MV-4-11 (cell line): ENCODE measurements at places on chromosomes 5 and 9.
A peak's percentile ranks its signal among the peaks of the same experiment; 100 is the strongest.

- DNase-seq: no peak
Measured at GRCh38 chr5:14959399-14960119, 88.0 kb upstream of the ANKH start.

DNA sequence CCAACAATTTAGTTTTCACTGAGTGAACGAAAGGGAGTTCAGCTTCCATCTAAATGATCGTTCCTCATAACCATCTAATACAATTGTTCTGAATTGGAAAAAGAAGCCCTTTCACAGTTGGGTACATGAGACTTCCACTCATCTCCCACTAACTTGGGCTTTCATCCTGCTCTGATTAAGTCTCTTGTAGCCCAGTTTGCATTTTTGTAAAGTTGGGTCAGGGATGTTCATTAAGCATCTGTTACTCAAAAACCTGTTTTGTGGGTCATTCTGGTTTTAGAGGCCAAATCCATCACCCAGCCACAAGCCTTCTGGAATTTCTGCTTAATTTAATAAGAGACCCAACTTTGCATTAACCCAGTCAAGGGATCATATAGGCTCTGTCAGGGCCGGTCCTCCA lies 385.3 kb downstream of the BNC2 start:
- DNase-seq: no peak

DNA sequence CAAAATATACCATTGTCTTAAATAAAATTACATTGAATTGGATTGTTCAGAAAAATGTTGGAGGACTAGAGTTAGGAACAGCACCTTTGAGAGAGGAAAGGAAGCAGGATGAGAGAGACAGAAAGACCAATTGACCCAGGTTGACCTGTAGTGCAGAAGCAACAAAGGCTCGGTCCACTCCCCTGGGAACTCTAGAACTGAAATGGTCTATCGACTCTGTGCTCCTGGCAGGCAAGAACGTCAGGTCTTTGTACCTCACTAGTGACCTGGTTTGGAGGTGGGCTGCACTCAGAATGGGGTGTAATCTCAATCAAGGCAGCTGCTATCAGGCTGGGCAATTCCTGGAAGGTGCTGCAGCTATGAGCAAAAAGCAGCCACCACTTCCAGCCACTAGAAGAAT lies 110.8 kb downstream of the FAM174A start:
- DNase-seq: no peak

DNA sequence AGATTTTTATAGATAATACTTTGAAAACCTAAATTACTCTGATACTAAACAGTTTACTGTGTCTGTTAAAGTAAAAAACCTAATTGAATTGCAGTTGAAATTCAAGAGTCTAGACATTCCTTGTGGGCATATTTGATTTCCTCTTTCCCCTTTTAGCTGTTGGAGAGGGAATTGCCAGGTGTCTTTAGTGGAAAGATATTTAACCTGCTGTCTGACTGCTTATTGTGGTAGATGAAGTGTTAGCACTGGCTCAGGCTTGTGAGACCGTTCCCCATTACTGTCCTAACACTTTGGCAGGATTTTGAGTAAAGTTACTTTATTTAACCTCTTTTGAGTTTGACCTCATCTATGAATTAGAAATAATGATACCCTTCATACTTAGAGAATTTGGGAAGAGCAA lies 16.4 kb downstream of the MAP3K1 start:
- no peak for DNase-seq

DNA sequence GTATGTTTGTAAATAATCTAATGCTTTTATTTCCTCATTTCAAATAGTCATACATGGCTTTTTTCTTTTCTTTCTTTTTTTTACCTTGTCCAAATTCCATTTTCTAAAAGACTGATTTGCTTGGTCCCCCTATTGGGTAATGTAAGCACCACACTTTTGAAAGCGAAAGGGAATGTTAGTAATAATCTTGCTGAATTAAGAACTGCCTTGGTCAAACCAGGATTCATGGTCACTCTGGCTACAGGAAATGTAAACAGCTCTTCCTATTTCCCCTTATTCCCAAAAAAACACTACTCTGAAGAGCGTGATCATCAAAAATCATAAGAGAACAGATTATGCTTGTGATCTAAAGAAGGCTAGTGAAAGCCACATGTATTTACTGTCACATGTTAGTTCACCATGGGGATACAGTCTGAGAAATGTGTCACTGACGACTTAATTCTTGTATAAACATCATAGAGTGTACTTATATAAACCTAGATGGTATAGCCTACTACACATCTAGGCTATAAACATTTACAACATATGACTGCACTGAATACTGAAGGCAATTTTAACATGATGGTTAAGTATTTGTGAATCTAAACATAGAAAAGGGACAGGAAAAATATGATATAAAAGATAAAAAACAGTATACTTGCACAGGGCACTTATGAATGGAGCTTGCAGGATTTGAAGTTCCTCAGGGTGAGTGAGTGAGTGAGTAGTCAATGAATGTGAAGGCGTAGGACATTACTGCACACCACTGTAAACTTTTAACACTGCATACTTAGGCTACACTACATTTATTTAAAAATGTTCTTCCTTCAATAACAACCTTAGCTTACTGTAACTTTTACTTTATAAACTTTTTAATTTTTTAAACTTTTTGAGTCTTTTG lies 75.3 kb downstream of the HMGCR start:
- DNase-seq: peak; percentile 0

DNA sequence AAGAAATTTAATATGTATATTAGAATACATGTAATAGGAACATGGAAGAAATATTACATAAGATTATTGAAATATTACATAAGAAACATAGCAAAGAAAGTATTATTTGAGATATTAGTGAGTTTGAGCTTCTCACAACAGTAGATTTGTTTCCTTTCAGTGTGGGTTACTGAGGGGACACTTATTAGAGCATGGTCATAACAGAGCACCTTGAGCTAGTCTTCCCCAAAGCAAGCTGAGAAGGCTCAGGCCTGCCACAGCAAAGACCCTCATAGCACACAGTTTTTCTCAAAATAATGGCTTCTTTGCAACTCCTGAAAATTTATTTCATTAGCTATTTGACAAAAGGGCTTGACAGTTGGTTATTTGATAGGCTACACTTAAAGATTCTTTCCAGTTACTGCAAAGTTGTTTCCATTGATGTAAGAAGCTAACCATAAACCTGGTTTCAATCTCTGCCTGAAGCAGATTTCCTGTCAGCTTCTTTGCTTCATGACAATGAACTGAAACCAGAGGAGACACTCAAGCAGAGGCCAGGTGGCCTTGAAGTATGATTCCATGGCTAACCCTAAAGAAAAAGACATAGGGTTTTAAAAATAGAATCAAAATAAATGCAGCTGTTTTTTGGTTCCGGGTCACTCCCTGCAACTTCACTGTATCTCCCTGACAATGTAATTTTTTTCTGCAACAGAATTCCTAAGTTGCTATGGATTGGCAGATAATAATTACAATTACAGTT lies 68.6 kb downstream of the ERMP1 start:
- no peak for DNase-seq

DNA sequence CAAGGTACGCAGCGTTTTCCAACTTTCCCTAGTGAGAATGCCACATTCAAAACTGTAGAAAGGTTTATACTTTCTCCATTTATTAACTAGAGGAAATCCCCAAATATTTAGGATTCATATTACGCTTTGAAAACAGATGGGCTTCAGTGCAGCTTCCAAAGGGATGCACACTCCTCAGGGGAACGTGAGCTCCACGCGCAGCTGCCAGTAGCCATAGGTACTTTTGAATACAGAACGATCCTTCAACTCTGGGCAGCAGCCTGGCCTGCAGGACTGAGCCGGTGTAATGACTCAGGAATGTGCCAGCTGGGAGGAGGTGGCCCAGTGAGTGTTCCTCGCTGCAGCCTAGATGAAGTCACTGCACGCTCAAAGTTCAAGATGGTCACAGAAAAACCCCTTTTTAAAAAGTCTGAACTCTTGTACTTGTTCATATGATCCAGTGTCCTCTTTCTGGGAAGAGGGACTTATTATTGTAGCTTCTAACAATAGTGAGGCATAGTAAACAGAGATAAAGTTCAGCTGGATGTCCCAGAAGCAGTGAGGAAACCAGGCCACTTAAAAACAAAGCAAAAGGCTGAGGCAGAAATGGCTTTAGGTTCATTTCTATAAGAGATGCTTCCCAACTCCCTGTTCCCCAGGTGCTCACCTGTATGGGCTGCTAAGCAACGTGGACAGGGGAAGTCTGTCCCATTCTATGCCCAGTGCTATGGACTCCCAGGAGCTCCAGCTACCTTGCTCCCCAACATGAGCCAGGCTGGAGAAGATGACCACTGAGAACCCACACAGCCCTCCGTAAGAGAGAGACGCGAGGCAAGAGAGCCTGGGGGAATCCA lies 130.0 kb downstream of the LHFPL2 start:
- no peak for DNase-seq

- peak; percentile 21 for DNase-seq
Measured at GRCh38 chr9:104256031-104256695, 162.1 kb downstream of the SMC2 start.

DNA sequence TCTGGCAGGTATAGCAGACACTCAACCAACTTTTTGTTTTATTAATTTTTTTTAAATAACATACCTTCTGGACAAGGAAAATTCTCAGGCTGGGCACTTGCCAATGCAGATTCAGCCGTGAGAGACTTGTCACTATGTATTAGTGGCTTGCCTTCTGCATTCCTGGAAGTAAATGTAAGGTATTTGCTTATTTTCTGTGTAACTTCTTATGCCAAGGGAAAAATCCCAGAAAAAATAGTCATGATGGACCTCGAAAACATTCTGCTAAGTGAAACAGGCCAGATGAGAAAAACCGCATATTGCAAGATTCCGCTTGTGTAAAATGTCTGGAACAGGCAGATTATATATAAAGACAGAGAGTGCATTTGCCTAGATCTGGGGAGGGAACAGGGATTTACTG lies 260.3 kb upstream of the DAPK1 start:
- no peak for DNase-seq

- no peak for DNase-seq
Measured at GRCh38 chr9:34549407-34549732, 26.6 kb upstream of the ENHO start.

- DNase-seq: no peak
Measured at GRCh38 chr5:93677359-93677891, 64.0 kb downstream of the POU5F2 start.

- DNase-seq: no peak
Measured at GRCh38 chr5:148205865-148206264, 3.0 kb downstream of the SPINK6 start.

DNA sequence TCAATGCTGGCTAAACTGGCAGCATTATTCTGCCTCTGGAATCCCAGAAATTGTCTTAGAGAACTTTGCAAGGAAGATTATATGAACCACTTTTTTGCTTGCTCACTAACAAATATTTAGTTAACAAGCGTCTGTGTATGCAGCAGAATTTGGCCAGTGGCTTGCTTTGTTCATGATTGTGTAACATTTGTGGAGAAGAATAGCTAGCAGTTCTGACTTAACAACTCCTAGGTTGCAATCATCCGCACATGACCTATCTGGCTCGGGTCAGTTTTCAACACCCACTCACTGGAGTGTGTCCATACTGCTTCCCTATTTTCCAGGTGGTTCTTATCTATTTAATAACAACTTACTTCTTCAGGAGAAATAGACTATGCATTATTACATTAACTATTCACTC lies 98.5 kb downstream of the SNX18 start:
- DNase-seq: peak; percentile 87

GRCh38 chr5:171149772-171150171 lies 159.3 kb upstream of the TLX3 start:
- no peak for DNase-seq

DNA sequence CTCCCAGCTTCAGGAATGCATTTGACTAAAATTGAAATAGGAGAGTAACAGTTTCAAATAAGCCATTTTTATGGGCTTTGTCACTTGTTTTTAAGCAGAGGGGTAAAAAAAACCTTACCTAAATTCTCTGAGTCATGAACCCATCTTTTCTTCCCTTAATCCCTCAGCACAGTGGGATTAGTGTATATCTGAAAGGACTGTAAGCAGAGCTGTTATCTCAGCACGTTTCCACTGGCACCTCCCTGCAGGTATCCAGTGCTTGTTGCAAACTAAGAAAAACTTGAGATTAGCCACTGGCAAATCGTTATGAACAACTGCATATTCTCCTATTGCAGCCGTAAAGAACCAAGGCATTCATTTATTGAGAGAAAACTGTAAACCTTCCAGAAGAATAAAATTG lies 872.7 kb downstream of the EFNA5 start:
- DNase-seq: no peak

GRCh38 chr9:129852579-129852978 lies 17.3 kb downstream of the USP20 start:
- no peak for DNase-seq

DNA sequence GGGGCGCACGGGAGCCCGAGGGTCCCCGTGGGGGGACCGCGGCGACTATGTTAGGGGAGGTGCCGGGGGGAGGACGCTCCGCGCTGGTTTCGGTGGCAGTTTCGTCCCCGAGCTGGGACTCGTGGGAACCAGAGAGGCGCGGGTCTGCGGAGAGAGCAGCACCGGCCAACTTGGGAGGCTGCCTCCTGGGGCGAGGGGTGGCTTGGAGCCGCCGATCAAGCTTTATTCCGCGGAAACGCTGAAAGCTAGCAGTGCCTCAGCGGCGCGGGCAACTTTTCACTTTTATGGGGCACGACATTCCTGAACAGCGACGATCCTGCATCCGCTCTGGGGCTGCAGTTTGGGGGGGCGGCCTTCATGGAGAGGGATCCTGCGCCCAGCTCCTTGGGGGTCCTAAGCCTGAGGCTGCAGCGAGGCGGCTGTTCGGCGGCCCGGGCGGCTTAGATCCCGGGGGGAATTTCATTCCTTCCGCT lies 369 bp downstream of the OCLN start:
- DNase-seq: no peak

DNA sequence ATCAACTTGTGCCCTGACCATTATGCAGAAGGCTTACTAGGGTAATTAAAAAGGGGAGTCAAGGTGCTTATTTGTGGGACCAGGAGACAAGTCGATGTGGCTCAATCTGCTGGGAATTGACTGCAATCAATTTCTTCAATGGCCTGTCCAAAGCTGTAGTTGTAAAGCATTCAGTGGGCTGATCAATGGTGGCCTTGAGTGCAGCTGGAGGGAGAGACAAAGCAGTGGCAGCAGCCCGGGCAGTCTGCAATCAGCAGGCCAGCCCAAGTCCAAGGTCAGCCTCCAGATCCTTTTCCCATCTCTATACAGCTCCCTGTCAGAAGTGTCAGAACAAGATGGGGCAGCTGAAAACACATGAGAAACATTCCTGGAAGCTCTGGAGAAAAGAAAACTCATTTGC lies 51.0 kb upstream of the BRINP1 start:
- no peak for DNase-seq

DNA sequence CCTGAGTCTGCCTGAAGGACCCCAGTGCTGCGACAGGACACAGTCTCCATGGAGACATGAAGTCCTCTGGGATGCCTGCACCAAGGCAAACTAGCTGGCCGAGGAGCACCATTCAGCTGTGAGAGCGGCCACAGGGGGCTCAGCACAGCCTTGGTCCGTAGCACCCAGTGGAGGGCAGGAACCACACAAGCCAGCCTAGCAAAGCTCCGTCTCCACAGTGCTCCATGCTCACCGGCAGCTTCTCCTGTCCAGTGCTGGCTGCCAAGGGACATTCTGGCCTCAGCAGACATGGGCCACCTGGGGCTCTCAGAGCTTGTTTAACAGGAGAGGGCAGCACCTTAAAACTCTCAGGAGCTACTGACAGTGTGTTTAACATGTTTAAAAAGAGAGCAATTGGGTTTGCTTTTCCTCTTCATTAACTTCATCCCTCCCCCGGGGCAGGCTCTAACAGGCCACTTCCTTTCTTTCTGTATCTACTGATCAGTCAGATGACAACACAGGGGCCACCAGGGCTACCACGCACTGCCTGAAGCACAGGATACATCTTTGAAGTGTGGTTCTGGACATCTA lies 57.0 kb downstream of the SECISBP2 start:
- DNase-seq: peak; percentile 60
